ENCODE measurements at places on chromosomes 11 and 22.

GRCh38 chr22:48365386-48365785, 1462.3 kb downstream of the BRD1 start:
- DNase-seq = no peak

- no peak for DNase-seq
Measured at GRCh38 chr11:120212259-120212878, 1.5 kb downstream of the OAF start.

- DNase-seq = no peak
Measured at GRCh38 chr11:126969865-126970479, 30.6 kb downstream of the KIRREL3 start.

DNA sequence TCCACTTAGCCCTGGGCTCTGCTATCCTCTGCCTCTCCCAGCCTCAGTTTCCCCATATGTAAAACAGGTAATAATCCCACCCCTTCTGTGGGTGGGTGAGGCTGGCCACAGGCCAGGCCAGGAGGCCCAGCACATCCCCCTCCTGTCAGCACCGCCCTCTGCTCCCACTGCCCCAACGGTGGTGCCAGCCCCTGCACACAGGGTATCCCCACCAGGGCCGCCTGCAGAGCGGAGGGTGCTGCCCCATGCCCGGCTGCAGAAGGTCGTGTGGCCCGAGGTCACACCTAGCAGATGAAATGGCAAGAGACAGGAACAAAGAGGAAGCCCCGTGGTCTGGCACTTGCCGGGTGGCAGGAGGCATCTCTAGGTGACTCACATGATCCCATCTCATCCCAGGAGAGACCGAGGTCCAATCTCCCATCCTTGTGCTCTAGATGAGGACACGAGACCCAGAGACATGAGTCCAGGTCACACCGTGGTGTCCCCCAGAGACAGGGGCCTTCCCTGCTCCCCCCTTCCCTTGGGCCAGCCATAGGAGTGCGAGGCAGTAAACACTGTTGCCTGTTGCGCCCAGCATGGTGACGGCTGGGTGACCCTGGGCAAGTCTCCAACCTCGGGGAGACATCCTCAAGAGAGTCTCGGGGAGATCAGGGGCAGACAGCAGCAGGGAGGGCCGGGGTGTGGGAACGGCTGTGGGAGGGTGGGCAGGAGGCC, 27.2 kb upstream of the PPARA start:
- no peak for DNase-seq

DNA sequence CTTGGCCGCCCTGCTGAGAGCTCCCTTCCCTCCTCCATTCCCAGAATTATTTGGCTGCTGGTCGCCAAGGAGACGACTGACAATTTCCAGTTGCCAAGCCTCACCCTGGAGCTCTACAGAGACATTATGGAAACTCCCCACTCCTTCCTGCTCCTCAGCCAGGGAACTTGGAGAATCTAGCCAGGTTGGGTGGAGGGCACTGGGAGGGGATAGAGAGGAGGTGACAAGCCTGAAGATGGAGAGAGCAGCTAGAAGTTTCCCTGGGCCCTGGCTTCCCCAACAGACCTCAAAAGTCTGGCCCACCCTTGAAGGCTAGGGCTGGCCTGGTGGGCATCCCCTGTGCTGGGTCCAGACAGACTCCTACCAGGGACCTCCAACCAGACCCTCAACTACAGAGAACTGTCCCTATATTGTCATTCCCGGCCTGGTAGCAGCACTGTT, 6.7 kb upstream of the VSIG10L2 start:
- DNase-seq = no peak

GRCh38 chr11:62918531-62918930, 2.6 kb downstream of the CHRM1 start:
- no peak for DNase-seq

DNA sequence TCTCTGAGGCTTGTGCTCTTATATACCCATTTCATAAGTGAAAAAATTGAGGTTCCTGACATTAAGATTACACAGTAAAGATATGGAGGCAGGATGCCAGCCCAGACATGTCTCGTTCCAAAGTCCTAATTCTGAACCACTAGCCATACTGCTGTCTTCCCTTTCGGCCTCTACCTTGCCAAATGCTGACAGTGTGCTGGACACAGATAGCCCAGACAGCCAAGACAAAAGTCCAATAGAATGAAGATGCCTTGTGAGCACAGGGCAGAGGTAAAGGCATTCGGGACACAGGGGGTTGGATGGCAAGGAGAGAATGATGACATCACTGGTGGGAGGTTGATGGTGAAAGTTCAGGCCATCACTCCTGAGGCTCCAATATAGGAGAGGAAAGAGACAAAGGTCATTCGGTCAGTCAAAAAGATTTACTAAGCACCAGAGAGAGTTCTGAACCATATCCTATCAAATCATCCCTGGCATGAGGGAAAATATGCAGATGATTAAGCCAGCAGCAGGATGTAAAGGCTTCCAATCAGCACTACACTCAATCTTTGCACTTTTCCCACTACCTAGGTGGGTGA, 174.0 kb upstream of the MTMR2 start:
- DNase-seq = no peak

- DNase-seq = no peak
Measured at GRCh38 chr11:68432874-68433273, 27.7 kb upstream of the PPP6R3 start.

GRCh38 chr22:49487950-49488349, 339.7 kb downstream of the BRD1 start:
- no peak for DNase-seq

- DNase-seq = no peak
Measured at GRCh38 chr11:36557991-36558390, 9.8 kb upstream of the RAG1 start.

DNA sequence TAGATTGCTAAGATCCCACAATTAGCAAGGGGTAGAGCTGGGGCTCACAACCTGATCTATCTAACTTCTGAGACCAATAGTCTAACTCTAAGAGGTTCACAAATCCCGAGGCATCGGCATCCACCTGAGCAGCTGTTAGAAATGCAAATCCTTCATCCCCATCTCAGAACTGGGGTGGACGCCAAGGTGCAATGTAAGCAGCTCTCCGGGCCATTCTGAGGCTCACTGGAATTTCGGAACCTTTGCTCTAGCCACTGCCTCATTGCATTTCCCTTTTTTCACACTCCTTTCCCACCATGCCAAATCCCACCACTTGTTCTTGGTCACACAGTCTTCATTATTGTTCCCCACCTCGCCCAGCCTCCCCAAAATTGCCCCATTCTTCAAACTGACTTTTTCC, 29.8 kb downstream of the MAML2 start:
- DNase-seq = no peak
